ENCODE measurements at places on chromosomes 1 and 21. TPM values are rescaled to one million over a fixed set of nuclear protein-coding genes. Genes with fewer than 3 reads are reported as not detected.

DNA sequence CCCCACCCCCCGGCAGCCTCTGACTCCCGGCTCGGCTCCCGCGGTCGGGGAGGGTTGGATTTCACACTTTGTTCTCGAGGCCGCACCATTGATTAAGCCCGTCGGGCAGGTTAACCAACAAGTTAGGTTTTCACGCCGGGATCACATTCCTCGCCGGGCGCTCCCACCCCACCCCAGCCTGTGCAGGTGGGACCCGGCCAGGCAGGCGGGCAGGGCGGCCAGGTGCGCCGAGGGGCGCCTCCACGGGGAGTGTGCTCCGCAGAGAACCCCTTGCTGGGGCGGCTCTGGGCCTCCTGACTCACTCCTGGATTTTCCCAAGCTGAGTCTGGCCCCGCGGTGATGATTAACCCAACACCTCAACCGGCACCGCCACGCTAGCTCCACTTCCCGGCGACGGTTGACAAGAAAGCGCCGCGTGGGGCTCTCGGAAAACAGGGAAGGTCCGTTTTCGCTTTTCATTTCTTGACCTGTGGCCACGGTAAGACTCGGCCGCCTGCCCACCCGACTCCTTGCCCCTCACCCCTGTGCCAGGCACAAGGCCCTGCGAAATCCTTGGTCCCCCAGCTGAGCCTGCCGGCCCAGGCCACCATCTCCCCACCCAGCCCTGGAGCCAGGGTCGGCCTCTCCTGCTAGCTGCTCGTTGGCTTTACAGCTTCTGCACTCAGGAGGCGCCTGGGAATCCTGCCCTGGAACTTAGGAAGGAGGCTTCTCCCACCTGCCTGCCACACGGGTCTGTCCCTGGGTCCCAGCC, 8.8 kb upstream of the TTLL10 start:
- no peak for DNase-seq

DNA sequence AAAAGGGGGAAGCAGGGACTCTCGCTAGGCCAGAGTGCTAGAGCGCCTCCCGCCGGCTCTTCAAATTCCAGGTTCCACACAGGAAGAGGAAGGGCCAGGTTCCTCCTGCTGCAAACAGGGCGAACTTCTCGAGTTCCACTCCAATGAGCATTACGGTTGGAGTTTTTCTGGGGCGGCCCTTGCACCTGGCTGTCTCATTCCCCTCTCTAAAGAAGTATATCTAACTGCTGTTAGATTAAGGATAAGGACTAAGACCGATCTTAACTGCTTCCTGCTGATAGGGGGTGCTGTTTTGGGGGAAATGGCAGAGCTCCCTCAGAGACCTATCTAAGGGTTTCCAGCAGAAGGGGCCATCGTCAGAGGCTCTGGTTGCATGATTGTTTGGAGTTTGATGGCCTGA, 138.0 kb downstream of the RABGAP1L start:
- no peak for DNase-seq

DNA sequence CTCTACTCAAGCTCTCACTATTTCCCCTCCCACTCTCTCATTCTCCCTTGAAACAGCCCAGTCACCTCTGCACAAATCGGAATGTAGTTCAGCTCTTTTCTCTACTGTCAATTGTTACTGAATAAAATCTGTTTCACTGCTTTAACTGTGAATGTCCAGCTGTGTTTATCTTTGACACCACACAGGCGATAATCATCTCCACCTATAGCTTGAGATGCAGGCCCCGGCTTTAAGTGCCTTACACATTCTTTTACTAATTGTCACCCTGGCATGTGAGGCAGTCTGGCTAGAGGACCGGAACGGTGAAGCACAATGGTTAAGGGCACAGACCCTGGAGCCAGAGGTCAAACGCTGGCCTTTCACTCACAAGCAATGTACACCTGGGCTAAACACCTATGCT, 122.8 kb upstream of the C8B start:
- DNase-seq: no peak

- DNase-seq: no peak
Measured at GRCh38 chr1:98315309-98315708, 346.2 kb upstream of the SNX7 start.

DNA sequence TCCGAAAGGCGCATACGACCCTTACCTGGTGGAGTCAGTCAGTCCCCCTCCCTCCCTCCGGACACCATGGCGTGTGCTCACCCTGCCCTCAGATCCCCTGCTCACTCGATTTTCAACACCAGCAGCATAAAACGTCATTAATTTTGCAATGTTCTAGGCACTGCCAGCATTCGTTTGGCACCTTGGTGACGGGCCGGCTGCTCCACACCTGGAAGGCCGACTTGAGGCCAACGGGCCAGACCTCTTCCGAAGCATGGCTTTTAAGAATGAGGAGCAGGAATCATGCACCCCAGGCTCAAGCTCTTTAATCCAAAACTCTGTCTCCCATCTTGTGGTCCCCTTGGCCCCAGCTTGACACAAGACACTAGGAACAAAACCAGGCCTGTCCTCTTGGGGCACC, 33.1 kb downstream of the NPHP4 start:
- no peak for DNase-seq

DNA sequence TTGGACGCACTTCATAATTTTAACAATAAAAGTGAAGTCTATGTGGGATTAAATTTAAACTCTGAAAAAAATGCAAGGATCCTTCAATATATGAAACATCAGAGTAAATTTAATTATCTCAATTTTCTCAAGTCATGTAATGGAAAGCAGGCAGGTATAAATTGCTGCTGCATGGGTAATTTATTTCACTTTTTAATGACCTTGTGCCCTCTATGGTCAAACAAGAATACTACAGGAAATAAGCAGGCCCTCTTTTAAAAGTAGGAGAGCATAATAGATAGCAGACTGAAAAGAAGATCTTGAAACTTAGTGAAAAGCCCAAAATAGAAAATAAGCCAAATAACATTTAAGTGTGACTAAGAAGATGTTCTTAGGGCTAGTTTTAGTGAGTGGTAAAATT, 22.9 kb downstream of the BCAS2 start:
- no peak for DNase-seq

GRCh38 chr1:194155962-194156361, 969.5 kb upstream of the B3GALT2 start:
- no peak for DNase-seq

DNA sequence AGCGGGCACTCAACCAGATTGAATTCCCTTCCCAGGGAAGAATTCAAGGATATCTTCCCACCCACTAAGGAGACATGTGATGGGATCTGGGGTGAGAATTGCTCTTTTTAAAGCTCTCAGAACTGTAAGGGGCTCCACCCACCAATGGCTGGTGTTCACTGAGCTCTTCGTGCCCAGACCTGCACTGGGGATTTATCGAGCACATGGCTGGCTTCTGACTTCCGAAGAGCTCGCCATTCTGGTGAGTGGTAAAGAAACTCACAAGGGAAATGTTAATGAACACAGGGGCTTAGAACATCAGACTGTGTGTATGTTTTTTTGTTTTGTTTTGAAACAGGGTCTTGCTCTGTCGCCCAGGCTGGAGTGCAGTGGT, 9.8 kb downstream of the PADI3 start:
- DNase-seq: no peak

DNA sequence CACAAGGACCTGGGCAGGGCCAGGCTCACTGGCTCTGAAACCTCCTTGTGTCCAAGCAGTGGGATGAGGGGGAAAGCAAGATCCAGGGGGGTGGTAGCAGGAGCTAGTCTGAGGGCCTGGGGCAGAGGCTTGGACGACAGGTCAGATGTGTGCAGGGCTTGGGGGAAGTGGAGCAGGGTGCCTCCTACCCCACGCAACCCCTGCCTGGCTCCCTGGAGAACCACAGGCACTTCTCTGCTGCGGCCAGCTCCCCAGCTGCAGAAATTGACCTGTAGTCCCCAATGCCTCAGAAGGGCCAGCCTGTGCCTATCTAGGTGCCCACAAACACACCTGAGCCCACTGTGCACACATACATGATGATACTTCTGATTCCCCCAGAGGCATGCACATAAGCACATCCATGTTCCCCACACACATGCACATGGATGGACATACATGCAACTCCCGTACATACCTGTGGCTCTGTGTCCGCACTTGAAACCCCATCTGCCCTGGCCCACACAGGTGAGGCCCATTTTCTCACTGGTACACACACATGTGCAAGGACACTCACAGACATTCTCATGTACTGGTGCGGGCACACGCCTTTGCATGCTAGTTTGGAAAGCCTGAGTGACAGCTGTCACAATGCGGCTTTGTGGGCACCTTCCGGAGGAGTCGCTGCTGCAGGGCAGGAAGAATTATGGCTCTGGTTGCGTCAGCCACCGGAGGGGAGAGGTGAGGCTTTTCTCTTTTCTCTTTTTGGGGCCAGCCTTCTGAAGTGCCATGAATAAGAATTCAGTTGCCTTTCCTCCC, 247.2 kb upstream of the CSF3R start:
- no peak for DNase-seq

DNA sequence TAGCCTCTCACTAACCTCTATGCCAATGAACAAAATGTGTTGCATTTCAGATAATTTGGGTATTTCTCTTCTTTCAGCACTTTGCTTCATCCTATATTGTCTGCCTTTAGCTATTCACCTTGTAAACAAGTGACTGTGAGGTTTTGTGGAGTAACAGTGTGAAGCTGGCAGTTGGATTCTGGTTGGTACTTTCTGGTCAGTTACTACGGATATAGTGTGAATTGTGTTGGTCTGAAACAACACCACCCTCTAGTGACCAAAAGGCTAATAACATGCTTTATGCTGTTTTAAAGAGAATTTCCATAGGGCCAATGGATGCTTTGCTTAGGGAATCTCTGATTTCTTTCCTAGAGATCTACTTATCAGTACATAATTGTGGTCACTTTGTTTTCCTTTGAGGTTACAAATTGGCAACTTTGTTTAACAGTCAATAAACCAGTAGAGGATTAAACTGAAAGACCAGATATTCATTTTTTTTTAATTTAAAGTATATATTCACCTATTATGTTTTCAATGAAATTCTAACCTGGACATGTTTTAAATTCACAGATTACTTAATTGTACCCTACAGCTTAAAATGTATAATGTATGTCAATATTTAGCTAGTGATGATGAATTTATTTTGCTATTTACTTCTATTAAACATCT, 2.5 kb upstream of the PTGER3 start:
- no peak for DNase-seq

- DNase-seq: no peak
Measured at GRCh38 chr1:231274119-231274825, 33.3 kb downstream of the GNPAT start.

GRCh38 chr1:200731654-200732332, 6.9 kb upstream of the CAMSAP2 start:
- DNase-seq: no peak

GRCh38 chr1:15031251-15031933, 122.2 kb upstream of the TMEM51 start:
- no peak for DNase-seq

DNA sequence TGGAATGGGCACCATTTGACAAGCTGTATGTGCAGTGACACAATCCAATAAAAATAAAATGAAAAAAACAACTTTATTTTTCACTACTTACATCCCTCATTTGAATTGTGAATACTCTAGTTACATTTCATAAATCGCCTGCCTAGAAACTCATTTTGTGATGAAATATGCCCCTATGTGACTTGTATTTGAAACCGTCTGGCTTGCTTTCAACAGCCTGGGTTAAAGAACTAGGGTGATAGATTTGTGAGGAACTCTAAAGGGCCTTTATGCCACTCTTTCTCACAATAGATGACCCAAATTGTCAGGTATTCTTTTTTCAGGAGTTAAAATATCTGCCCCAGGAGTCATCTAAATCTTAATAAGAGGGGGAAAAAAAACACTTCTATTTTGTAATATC, 137.9 kb downstream of the DAB1 start:
- DNase-seq: no peak

DNA sequence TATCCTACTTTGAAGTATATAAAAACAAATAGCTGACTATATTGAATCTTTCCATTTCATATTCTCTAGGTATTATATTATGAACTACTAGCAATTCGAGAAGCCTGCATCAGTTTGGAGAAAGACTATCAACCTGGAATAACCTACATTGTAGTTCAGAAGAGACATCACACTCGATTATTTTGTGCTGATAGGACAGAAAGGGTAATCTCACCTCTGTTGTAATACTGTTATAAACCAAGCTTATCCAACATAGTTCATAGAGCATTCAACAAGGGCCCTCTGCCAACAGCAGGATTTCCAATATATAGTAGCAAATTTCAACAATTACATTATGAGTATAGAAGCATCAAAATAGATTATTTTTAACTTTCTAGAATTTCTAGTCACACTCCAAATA, 43.7 kb upstream of the TEKT2 start:
- no peak for DNase-seq

GRCh38 chr21:32712043-32712442, 15.8 kb downstream of the SYNJ1 start:
- no peak for DNase-seq

DNA sequence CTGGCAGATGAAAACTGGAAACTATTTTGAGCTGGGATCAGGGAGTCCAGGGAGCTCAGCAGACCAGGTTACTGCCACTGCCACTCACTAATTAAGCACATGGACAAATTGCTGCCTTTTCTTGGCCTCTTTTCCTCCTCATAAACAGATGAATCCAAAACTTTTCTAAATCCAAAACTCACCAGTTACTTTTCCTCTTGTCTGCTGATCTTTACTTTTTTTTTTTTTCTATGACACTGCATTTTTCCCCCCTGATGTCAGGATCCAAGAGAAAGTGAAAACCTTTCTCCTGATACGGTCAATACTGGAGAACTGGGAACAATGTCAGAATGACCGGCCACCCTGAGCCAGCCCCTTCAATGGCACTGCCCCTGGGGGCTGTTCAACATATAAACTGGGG, 405.8 kb downstream of the DUSP10 start:
- DNase-seq: no peak

- DNase-seq: no peak
Measured at GRCh38 chr1:186772228-186772627, 56.5 kb upstream of the PLA2G4A start.

GRCh38 chr1:17994046-17994445, 113.6 kb upstream of the IGSF21 start:
- no peak for DNase-seq

DNA sequence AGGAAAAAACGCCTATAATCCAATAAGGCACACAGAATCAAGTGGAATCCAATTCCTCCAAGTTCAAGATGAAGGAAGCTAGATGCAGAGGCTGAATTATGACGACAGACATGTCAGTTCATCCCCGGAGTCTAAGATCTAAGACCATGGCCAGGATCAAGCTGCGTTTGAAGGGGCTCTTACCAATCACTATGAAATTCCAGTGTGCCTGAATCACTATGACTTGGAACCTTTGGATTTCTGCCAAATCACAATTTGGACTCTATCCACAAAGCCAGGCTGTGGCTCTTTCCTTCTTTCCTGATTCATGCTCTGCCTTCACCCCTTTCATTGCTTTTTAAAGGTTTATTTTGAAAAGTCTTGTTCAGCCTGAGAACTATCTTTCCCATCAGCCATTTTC, 17.1 kb downstream of the OLIG2 start:
- DNase-seq: no peak

The LCK gene
- 2.6 TPM for total RNA-seq

The MAB21L3 gene
- 0.12 TPM for total RNA-seq

The TSACC gene
- 1.0 TPM for total RNA-seq

The TSPEAR gene
- 0.39 TPM for total RNA-seq

The GJB3 gene
- not detected for total RNA-seq
